ENCODE measurements at places on chromosomes 11 and 22. TPM values are rescaled to one million over a fixed set of nuclear protein-coding genes. Genes with fewer than 3 reads are reported as not detected.

The CYTH4 gene
- total RNA-seq: 0.26 TPM

GRCh38 chr22:38230108-38230825 lies 28.5 kb downstream of the MAFF start:
- DNase-seq: peak; percentile 47

DNA sequence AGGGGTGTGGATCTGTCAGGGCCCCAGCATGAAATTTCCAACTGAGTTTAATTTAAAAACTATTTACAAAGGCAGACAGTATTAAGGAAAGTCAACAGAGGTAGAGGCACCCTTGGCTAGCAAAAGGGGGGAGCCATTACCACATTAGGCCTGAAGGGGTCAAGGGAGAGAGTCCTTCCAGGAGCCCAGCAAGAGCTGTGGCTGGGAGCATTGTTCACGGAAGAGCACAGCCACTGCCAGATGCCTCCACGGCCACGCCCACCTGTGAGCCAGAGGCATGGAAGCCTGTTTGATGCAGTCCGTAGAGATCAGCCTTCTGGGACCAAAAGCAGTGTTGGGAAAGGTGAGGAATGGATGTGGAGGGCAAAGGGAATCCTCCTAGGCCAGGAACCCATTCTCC lies 102.6 kb downstream of the GALNT18 start:
- DNase-seq: no peak

DNA sequence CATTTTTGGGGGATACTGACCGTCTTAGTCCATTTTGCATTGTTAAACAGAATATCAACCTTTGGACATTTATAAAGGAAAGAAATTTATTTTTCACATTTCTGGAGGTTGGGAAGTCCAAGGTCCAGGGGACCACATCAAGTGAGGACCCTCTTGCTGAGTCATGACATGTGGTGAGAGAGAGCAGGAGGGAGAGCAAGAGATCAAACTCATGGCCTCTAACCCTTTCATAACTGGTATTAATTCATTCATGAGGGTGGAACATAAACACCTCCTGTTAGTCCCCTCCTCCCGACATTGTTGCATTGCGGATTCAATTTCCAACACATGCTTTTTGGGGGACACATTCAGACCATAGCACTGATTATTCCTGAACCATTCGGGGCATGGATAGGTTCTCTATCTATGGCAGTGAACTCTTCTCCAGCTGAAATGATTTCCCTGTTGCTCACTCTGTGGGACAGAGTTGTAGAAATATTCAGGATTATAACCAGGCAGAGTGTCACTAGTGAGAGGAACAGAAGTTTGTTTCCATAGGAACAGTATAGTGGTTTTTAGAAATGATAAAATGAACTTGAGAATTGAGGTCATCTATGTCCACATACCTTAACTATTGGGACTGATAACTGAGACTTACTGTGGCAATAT lies 88.2 kb upstream of the OR9Q1 start:
- DNase-seq: no peak

GRCh38 chr11:78147807-78148206 lies 8.4 kb upstream of the ALG8 start:
- DNase-seq: no peak

Data from fibroblast of lung (primary cell).